ENCODE measurements at places on chromosomes 12 and 14. TPM values are rescaled to one million over a fixed set of nuclear protein-coding genes. Genes with fewer than 3 reads are reported as not detected.

Gene CLEC2A
- not detected for total RNA-seq

Gene LRRIQ1
- total RNA-seq, result 0.80 TPM

Gene ZDHHC22
- total RNA-seq, result 0.46 TPM

Gene MYG1
- 96.8 TPM for total RNA-seq

Gene DAD1
- 357 TPM for total RNA-seq

Gene KITLG
- total RNA-seq, result 12.1 TPM

Gene AICDA
- 0.05 TPM for total RNA-seq

Gene FAM161B
- 1.5 TPM for total RNA-seq

Gene CLEC14A
- total RNA-seq, result not detected

Gene PLEKHD1
- 0.04 TPM for total RNA-seq

Gene ARHGEF40
- total RNA-seq, result 15.3 TPM

Gene GPR162
- 0.27 TPM for total RNA-seq

Gene SMIM41
- total RNA-seq, result not detected

Gene RPS29
- total RNA-seq, result 4,519 TPM

Gene PLEKHG7
- 0.06 TPM for total RNA-seq

Gene MFAP5
- 0.14 TPM for total RNA-seq

Gene TBC1D30
- total RNA-seq, result 1.5 TPM

Gene GZMH
- total RNA-seq, result not detected

Gene SUSD6
- total RNA-seq, result 6.7 TPM

Gene CDC42BPB
- total RNA-seq, result 77.9 TPM

Gene APOF
- not detected for total RNA-seq

Gene GPR135
- 1.2 TPM for total RNA-seq

Gene CABP1
- total RNA-seq, result 0.22 TPM

Gene CCDC196
- total RNA-seq, result not detected

Gene CCDC198
- total RNA-seq, result 2.9 TPM

Gene SPTLC2
- 24.5 TPM for total RNA-seq

Gene MIP
- total RNA-seq, result not detected

Gene TMPRSS12
- not detected for total RNA-seq

Gene HOXC12
- total RNA-seq, result not detected

Gene MARK3
- 69.8 TPM for total RNA-seq

Gene TBX3
- 28.7 TPM for total RNA-seq

Gene HOXC5
- 0.85 TPM for total RNA-seq

Gene NR4A1
- total RNA-seq, result 30.0 TPM

Gene NAP1L1
- total RNA-seq, result 612 TPM

Gene TAS2R13
- total RNA-seq, result not detected

Gene ITGB7
- 0.33 TPM for total RNA-seq

Gene BIN2
- 0.07 TPM for total RNA-seq

Gene ANO4
- not detected for total RNA-seq

Gene GLS2
- total RNA-seq, result 0.11 TPM

Gene SERPINA10
- total RNA-seq, result 0.04 TPM

Data from A549 treated with CORT108297 at 1 μM for 4 hours (cell line).